Vein endothelial cell (primary cell): ENCODE measurements at places on chromosomes 16 and 17. TPM values are rescaled to one million over a fixed set of nuclear protein-coding genes. Genes with fewer than 3 reads are reported as not detected.

SEPHS2 gene
- 10.8 and 12.1 TPM in 2 replicates for total RNA-seq

SDR42E2 gene
- not detected in 2 replicates for total RNA-seq

SAP30BP gene
- total RNA-seq: 70.9 and 71.3 TPM in 2 replicates

ARL16 gene
- total RNA-seq: 35.6 and 36.6 TPM in 2 replicates

CDH15 gene
- total RNA-seq: 0.33 TPM in 1 of 2 replicates, not detected in the other

CX3CL1 gene
- 7.2 and 15.4 TPM in 2 replicates for total RNA-seq

TBX6 gene
- total RNA-seq: 0.10 and 0.33 TPM in 2 replicates

NAGS gene
- total RNA-seq: 6.9 and 11.7 TPM in 2 replicates

NPTX1 gene
- under 0.01 and 0.29 TPM in 2 replicates for total RNA-seq

VAMP2 gene
- total RNA-seq: 5.5 and 5.6 TPM in 2 replicates

CISD3 gene
- 3.9 and 4.2 TPM in 2 replicates for total RNA-seq

SRL gene
- under 0.01 and 0.10 TPM in 2 replicates for total RNA-seq

PSMB3 gene
- total RNA-seq: 358 and 363 TPM in 2 replicates

GSE1 gene
- total RNA-seq: 14.4 and 15.0 TPM in 2 replicates

KRT33A gene
- not detected in 2 replicates for total RNA-seq

EPOP gene
- total RNA-seq: 2.4 and 3.3 TPM in 2 replicates

PERCC1 gene
- total RNA-seq: 0.19 TPM in 1 of 2 replicates, not detected in the other

RTN4RL1 gene
- total RNA-seq: 0.10 TPM in 1 of 2 replicates, not detected in the other

CFDP1 gene
- total RNA-seq: 53.9 and 80.9 TPM in 2 replicates

KCNH6 gene
- total RNA-seq: not detected in 2 replicates

PPL gene
- total RNA-seq: 1.3 and 2.6 TPM in 2 replicates

CTRB1 gene
- total RNA-seq: not detected in 2 replicates

ABCA10 gene
- total RNA-seq: 0.98 and 2.5 TPM in 2 replicates

RETREG3 gene
- 62.4 and 80.3 TPM in 2 replicates for total RNA-seq

TBX21 gene
- total RNA-seq: not detected in 2 replicates

TAC4 gene
- total RNA-seq: not detected in 2 replicates

SEPTIN12 gene
- total RNA-seq: not detected in 2 replicates

NPIPA5 gene
- 1.3 and 2.4 TPM in 2 replicates for total RNA-seq

KRT12 gene
- total RNA-seq: not detected in 2 replicates

CCDC200 gene
- total RNA-seq: not detected in 2 replicates

C1QTNF8 gene
- total RNA-seq: not detected in 2 replicates

GPR142 gene
- not detected in 2 replicates for total RNA-seq

C17orf67 gene
- 1.6 and 2.0 TPM in 2 replicates for total RNA-seq

CTRL gene
- total RNA-seq: 0.57 and 0.65 TPM in 2 replicates

DCAF7 gene
- total RNA-seq: 49.6 and 60.7 TPM in 2 replicates

TEX14 gene
- under 0.01 TPM in 2 replicates for total RNA-seq

TMC6 gene
- total RNA-seq: 31.4 and 40.5 TPM in 2 replicates

DCAKD gene
- total RNA-seq: 22.3 and 51.0 TPM in 2 replicates

SKAP1 gene
- total RNA-seq: 0.65 TPM in 1 of 2 replicates, not detected in the other

NPW gene
- 0.98 and 1.1 TPM in 2 replicates for total RNA-seq

CDH13 gene
- total RNA-seq: 167 and 235 TPM in 2 replicates

ZNF778 gene
- 9.8 and 19.3 TPM in 2 replicates for total RNA-seq

EVPLL gene
- total RNA-seq: not detected in 2 replicates
